ENCODE measurements at places on chromosomes 2 and 18.

- no peak for DNase-seq
Measured at GRCh38 chr2:165055082-165055851, 99.9 kb upstream of the SLC38A11 start.

- no peak for DNase-seq
Measured at GRCh38 chr2:96859681-96860064, 1.9 kb upstream of the ANKRD39 start.

DNA sequence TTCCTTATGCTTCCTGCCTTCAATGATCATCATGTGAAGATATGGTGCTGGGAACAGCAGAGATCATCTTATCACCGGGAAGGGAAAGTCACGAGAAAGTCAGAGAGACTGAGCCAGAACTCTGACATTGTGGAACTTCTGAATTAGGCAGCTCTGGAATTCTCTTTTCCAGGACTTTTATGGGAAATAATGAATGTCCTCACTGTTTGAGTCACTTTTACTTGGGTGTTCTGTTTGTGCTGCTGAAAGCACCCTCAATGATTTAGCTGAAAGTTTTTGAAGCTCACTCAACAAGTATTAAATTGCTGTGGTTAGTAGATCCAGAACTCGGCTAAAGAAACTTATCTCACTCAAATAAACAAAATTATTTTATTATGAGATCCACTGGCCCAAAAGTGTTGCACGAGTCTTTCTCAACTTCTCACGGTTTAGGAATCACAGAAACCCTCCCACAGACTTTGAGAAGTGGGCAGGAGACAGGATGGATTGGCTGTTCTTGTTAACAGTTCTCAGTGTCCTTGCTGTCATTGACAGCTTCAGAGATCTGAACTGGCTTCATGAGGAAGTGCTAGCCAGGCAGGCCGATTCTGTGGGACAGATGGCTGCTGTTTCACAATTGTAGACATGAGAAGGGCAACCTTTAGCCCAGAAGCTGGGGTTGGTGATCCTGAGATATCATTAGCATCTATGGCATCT, 26.4 kb upstream of the ATRAID start:
- DNase-seq = no peak

DNA sequence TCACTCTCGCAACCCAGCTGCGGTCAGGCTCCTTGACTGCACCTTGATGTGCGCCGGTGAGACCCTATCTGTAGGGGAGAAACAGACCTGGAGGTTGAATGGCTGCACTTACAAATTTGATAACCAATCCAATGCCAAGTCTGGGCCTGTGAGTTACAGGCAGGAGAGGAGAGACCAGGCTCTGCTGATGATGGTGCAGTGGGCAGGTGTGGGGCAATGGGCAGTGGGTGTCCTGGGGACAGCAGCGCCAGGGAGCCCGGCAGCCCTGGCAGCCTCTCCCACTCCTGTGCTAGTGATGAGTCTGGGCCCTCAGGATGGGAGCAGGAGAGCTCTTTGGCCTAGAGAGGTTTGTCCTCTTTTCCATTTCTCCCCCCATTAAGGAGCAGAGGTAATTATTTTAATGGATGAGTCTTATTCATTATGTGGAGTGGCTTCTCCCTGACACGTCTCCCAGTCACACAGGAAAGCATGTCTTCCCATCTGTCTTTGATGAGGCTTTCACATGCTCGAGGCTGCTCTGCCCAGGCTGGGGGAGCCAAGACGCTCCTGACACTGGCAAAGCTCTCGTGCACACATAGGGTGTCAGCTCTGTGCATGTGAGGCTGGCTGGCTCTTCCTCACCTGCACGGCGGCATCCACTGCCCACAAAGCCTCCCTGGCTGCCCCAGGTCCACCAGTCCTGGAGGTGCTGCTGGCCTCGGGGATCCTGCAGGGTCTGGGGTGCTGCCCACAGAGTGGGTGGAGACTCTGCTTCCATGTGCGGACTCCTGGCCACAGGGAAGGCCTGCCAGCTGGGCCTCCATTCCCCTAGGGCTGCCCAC, 10.0 kb upstream of the ALLC start:
- DNase-seq = no peak

DNA sequence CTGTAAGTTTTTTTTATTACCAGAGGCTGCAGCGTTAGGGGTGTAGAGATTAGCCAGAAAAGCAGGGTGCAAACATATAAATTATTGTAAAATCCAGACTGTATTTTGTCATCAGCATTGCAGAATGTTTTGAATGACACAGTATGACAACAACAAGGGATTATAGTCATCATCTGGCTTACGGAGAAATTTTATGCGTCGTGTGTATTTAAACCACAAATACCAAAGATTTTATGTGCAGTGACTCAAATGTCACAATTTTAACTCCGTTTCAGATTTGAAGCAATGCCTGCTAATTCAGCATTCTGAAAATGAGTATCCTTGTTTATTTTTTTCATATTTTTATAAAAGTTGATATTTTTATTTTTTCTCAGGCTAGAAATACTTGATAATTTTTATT, 19.4 kb upstream of the TMX3 start:
- no peak for DNase-seq

GRCh38 chr2:11500702-11501303, 33.0 kb upstream of the GREB1 start:
- DNase-seq = no peak

GRCh38 chr2:170432823-170433222, 254.9 kb downstream of the MYO3B start:
- DNase-seq = no peak

DNA sequence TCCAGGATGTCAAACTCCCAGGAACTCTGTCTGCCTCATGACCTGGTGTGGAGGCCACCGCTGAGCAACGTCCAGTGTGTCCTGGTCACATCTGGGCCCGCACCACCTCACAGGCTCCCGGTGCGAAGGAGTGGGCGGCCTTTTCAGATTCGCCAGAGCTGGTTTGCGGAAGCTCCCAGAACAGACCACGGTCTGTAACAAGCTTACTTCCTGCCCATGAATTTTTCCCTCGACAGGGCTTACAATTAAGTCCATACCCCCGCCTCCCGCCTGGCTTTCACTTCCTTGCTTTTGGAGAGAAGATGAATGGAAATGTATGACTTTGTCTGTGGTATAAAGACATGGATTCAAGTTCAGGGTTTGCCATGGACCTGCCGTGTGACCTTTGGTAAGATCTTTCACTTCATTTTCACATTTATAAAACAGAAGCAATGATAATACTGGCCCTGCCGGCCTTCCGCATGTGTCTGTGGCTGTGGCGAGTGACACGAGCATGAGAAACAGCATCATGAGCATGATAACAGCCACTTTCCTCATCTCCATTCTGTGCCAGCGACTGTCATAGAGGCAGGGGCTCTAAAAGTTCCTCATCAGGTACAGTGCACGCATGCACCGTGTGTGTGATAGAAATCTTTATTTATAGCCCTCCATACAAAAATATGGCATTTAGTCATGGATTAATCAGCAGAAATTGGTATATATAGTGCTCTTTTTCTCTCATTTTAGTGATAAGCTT, 31.0 kb upstream of the KCNF1 start:
- DNase-seq = no peak

DNA sequence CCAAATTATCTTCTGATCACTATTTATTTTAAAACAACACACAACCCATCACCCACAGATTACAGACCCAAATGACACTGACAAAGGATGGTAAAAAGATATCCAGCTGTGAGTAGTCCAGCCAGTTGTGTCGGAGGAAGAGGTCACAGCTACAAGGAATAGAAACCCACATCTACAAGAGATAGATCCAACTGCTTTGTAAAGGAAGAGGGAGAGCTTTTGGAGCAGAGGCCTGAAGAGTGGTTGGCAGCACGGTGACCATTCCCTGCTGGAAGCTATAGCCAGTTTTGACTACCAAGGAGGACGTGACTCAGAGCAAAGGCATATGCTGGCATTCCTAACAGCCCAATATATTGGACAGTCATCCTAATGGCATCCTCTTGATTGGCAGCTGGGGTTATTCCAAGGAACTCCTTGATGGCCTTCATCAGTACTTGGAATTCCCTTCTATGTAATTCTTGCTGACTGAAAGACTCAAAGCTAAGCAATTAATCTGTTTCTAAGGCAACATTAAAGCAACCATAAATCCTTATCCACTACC, 17.1 kb downstream of the SLC8A1 start:
- no peak for DNase-seq

DNA sequence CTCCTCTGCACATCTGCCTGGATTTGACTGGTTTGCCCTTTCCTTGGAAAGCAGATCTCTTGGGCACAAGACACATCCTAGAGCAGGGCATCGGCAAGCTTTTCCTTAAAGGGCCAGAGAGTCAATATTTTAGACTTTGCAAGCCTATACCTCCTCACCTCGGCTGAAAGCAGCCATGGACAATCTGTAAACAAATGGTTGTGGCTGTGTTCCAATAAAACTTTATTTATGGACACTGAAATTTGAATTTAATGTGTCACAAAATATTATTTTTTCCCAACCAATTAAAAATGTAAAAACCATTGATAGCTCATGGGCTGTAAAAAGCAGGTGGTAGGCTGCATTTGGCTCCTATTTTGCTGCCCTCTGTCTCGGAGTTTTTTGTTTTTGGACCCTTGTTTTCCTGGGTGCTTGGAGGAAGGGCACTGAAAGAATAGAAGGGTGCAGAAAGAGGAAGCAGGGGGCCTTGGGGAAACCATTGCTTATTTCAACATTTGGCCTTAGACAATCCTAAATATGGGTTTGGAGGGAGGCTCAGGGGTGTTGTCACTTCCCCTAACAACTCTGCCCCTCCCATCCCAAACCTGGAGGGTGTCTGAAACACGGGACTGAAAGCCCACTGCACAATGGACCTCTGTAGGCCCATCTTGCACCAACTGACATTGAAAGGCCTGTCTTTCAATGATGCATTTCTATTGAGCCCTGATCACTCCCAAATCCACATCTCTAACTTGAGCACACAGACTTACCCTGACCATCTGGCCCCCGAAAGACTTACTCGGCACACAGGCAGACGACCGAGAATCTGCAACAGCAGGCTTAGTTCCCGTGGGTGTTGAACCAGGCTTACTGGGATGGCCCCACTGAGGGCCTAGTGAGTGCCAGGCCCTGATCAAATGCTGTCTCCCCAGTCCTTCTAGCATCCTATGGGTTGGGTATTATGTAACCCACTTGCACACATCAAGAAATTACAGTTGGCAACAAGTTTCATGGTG, 7.1 kb upstream of the ZFP36L2 start:
- no peak for DNase-seq

- no peak for DNase-seq
Measured at GRCh38 chr2:30147196-30147714, 448 bp downstream of the YPEL5 start.

DNA sequence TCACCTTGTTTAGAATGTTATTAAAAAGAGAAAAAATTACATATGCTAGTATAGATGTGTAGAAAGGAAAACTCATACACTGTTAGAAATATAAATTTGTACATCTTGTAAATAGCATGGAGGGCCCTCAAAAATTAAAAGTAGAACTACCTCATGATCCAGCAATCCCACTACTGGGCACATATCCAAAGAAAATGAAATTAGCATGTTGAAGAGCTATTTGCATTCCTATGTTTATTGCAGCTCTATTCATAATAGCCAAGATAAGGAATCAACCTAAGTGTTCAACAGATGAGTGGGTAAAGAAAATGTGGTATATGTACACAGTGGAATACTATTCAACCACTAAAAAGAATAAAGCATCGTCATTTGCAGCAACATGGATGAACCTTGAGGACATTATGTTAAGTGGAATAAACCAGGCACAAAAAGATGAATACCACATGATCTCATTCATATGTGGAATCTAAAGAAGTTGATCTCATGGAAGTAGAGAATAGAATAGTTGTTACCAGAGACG, 251.5 kb upstream of the THUMPD2 start:
- DNase-seq = no peak

GRCh38 chr2:10486601-10487079, 38.5 kb upstream of the ODC1 start:
- DNase-seq = no peak

DNA sequence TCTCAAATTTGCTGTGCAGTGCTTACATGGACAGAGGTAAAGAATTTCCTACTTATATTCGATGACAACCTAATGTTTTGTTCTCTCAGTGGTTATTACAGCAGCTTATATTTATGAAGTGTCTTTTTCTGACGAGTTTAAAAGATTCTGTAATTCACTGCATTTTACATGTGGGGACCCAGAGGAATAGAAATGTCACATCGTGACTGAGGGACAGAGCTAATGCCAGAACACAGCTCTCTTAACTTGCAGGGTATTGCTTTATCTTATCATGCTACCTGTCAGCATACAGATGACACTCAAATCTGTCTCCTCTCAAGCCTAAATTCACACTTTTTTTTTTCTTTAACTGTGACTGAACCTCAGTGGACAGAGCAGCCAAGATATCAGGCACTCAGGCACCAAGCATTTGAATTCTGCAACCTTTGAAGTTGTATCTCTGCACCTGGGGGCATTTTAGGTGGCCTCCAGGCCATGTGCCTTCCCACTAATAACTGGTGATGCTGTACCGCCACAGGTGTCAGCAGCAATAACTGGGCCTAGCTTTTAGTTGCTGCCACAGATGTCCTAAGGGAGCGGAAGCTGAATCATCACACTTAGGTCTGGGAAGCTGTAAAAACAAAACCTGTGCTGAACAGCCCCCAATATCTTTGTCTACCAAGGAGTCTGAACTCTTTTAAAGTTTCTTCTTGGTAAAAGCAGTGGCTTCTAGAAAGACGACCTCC, 315.8 kb upstream of the NRP2 start:
- no peak for DNase-seq

- DNase-seq = no peak
Measured at GRCh38 chr2:210928714-210929113, 372.3 kb downstream of the CPS1 start.

- no peak for DNase-seq
Measured at GRCh38 chr18:79484661-79485621, 89.2 kb downstream of the NFATC1 start.

GRCh38 chr2:205964111-205964761, 121.7 kb downstream of the INO80D start:
- no peak for DNase-seq

- DNase-seq = no peak
Measured at GRCh38 chr2:67970542-67970941, 92.3 kb downstream of the C1D start.

- no peak for DNase-seq
Measured at GRCh38 chr18:45161850-45162249, 453.4 kb upstream of the SLC14A2 start.

GRCh38 chr18:8298186-8298585, 311.1 kb upstream of the RAB12 start:
- DNase-seq = no peak

DNA sequence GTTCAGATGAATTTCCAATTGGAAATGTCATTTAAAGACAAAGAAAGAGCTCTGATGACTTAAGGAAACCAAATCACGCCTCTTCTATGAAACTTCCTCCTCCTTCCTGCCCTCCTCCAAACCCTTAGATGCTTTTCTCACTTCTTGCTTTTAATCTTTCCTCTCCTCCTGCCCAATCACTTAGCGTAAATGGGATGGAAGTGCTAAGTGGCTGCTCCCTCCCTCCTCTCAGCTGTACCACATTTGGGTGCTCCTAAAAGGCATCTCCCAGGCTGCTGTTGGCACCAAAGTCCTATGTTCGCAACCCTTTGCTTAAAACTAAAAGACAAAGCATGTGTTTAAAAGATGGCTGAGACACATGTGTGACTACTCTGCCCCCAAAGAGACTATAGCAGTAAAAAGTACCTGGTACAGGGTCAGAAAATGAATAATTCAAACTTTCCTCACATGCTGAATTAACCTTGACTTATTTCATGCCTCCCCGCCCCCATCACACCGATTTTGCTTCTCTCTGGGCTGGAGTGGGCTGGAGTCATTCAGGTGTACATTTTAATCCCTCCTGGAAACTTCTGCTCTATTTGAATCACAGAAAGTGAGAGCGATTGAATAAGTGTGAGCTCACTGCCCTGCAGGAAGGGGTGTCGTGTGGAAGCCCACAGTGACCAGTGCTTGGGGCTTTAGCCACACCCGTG, 59.2 kb upstream of the KLF7 start:
- peak; percentile 67 for DNase-seq

GRCh38 chr2:15874321-15874720, 66.0 kb upstream of the MYCN start:
- DNase-seq = no peak
